ENCODE measurements at places on chromosomes 16 and 17.

- no peak for DNase-seq
Observed at GRCh38 chr16:69471121-69471520, 46.7 kb downstream of the CYB5B start.

GRCh38 chr17:73192206-73192893 lies 505 bp upstream of the COG1 start:
- no peak for DNase-seq

DNA sequence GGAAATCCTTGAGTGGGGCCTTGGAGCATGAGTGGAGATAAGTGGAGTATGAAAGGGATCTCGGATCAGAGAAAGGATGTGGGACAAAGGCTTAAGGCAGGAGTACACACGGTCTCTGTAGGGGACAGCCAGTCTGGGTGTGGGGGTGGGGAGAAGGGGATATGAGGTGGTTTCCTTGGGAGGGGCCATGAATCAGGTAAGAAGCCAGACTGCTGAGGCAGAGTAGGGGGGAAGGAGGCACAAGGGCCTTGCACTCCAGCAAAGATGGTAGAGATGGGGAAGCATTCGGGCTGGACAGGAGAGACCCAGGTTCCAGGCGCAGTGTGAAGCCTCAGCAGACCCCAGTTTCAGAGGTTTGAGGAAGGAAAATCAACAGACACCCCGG lies 1.6 kb downstream of the HSD11B2 start:
- no peak for DNase-seq

DNA sequence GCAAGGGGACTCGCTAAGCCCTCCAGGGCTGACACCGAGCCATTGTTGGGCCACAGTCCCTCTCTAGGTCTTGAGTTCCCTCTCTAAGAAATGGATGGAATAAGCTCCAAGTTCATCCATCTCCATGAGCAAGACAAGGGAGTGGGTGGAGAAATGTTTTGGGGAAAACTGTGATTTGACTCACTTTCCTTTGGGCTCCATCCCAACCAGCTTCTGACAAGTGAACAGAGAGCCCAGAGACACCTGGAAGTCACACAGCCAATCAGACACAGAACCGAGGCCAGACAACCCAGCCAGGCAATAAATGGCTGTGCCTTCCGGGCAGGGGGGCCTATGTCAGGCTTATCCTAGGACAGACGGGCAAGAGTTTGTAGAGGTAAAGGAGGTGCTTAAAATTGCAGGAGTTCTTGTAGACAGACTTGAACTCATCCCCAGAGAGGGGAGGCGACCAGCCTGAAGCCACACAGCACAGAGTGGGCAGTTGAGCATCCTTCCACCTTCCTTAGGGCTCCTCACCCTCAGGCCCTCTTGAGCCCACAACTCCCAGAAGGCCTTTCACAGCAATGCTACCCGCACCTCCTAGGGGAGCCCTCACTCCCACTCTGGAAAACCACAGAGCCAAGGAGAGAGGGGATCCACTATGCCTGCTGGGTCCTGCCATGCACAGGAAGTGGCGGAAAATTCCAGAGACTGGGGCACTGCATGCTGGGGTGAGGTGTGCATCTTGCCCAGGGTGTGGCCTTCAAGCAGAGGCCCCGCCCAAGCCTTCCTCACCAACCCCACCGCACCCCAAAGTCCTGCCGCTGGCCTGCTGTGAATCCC lies 9.5 kb upstream of the FAM83G start:
- no peak for DNase-seq

DNA sequence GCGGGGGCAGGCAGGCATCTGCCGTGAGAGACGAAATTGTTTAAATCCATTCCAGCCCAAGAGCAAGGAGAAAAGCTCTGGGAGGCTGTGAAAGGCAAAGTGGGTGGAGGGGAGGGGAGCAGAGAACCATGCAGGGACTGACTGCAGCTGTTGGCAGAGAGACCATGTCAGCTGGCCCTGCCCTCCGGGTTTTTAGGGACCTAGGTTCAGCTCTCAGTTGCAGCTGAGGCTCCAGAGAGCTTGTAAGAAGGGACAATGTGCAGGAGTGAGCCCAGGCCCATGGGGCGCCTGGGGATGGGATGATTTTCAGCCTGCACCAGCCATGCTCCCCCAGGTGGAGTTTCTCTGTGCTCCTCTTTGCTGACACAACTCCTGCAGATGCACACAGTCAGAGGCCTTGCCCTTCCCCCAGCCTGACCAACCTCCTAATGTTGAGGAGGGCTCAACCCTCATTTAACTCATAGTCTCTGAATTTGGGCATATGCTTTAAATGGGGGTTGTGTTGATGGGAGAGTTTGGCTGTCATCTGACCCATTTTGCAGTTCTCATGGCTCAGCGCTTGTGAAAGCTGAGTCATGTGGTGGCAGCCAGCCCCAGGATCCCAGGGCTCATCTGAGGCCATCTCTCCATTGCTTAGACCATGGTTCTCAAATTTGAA lies 70.9 kb downstream of the PLXDC1 start:
- no peak for DNase-seq

DNA sequence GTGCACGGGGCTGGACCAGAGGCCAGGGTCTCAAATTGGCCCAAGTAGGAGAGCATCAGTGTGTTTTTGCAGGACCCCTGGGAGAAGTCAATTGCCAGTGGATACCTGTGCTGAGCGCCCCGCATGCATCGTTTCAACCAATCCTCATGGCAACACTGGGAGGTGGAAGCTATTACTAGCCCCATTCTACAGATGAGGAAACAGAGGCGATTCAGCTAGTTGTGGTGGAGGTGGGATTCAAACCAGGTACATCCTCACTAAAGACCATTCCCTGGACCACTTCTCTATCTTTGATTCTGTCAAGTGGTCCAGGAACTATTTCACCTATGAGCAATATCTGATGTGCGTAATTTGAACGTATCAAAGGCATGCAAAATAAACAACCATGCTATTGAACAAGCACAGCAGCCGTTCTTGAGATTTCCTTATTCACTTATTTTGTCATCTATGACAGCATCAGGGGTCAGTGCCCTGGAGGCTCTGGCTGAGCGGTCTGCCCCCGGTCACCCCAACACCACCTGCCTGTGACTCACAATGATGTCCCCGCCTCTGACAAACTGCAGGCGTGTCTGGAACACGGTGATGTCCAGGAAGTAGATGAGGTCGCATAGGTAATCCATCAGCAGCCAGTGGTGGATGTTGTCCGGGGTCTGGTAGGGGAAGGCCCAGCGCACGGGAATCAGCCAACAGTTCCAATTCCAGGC lies 54.0 kb downstream of the CNGB1 start:
- DNase-seq = no peak

DNA sequence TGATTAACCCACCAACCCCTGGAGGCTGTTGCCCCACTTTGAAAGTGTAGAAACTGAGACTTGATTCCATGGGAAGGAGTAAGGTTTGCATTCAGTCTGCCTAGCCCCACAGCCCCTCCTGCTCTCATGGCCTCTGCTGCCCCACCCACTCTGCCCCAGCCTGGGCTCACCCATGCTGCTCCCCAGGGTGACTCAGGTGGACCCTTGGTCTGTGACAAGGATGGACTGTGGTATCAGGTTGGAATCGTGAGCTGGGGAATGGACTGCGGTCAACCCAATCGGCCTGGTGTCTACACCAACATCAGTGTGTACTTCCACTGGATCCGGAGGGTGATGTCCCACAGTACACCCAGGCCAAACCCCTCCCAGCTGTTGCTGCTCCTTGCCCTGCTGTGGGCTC lies 6.5 kb downstream of the PRSS41 start:
- DNase-seq = no peak

- DNase-seq = no peak
Observed at GRCh38 chr16:57314161-57314785, 29.8 kb upstream of the PLLP start.

DNA sequence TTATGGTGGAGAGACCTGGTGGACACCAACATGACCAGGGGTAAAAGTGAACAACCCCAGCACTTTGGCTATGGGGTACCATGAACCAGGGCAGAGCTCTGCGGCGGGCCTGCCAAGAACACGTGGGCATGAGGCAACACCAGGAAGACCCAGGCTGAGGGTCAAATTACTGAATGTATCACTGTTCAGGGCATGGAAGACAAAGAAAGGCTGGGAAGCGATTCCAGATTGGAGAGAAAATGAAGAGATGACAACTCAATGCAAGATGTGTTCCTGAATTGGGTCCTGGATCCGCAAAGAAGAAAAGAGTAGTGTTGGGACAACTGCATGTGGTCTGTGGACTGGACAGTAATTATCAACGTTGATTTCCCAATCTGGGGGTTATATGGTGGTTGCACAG lies 19.8 kb downstream of the SPHK1 start:
- DNase-seq = no peak

DNA sequence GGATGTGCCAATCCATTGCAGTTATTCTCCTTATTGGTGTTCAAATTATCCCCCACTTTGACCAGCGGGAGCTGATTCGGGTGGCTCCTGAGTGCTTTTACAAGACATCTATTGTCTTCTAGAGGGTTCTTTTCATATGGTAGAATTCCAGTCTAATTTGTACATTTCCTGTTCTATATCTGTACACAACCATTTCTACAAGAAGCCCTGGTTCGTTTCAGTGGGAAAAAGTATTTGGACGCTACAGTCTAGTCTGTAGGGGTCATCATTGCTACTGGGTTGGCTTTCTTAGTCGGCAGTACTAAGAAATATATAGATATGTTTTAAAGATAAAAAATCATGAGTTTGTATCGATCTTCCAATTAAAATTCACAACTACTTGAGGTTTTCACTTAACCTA lies 262.6 kb downstream of the MAP2K6 start:
- DNase-seq = no peak

DNA sequence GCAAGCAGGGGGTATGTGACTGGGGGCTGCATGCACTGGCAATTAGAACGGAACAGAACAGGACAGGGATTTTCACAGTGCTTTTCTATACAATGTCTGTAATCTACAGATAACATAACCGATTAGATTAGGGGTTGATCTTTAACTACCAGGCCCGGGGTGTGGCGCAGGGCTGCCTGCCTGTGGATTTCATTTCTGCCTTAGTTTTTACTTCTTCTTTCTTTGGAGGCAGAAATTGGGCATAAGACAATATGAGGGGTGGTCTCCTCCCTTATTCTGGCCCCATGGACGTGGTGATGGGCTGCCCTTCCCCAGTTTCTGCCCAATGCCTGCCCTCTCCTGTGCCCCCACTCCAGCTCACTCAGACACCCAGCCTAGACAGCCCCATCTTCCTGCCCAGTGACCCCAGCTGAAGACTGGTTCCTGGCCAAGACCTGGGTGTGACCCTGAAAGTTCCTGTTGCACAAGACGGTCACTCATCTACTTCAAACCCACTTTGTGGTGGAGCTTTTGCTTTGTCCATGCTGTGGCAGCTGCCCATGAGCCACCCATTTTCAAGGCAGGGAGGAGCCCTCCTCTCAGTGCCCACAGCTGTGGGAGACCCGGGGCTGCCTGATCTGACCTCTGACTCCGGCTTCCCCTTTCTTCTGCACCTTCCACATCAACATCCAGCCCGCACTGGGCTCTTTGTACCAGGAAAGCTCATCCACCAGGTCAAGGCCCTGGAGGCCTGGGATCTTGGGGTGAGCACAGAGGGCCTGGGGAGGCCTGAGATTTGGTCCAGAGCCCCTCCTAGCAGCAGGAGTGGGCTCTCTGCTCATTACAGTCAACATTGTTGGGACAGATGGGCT lies 18.6 kb downstream of the ALOX12B start:
- DNase-seq = no peak

DNA sequence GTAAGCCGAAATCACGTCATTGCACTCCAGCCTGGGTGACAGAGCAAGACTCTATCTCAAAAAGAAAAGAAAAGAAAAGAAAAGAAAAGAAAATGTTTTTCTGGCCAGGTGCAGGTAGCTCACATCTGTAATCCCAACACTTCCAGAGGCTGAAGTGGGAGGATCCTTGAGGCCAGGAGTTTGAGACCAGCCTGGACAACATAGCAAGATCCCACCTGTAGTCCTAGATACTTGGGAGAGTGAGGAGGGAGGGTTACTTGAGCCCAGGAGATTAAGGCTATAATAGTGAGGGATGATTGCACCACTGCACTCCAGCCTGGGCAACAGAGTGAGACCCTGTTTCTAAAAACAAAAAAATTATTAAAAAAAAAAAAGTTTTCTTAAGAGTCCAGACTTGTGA lies 2.5 kb upstream of the ATP5MC1 start:
- no peak for DNase-seq

DNA sequence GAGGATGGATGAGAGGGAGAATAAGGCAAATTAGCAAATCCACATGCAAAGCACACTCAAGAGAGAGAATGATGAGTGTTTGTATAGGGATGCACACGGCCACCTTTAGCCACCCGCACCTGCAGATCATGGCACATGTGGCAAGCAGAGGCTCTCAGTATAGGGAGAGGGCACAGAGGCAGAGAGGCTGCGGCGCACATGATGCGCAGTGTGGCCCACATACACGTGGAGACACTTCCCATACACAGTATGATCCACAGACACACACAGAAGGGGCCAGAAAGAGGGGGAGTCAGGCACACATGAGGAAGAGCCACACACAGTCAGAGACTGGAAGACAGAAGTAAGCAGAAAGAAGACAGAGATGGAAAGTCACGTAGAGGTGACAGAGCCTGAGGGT lies 6.5 kb upstream of the CHD3 start:
- DNase-seq = no peak

- no peak for DNase-seq
Observed at GRCh38 chr17:12386225-12386624, 279.5 kb upstream of the MYOCD start.

DNA sequence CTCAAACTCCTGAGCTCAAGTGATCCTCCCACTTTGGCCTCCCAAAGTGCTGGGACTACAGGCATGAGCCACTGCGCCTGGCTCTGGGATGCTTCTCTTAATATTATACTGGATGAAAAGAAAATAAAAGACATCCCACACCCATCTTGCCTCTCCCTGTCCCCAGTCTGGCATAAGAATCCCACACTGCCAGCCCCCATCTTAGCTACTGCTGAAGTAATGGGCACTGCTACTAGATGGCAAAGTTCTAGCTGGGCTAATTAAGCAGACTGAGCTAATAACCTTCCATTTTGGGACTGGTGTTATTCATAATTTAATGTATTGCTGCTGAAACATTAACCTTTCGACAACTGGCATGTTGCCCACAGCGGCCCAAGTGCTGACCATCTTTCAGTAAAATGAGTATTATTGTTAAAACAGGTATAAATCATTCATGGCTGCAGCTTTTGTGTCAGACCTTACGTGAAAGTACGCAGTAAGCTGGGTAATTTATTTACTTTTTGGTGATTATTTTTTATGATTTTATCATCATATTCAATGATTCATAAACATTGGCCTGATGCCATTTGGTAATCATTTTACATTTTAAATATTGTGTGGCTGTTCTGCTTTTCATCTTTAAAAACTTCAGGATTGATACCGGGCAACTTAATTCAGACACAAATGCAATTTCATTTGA lies 47.4 kb upstream of the ZFHX3 start:
- no peak for DNase-seq

DNA sequence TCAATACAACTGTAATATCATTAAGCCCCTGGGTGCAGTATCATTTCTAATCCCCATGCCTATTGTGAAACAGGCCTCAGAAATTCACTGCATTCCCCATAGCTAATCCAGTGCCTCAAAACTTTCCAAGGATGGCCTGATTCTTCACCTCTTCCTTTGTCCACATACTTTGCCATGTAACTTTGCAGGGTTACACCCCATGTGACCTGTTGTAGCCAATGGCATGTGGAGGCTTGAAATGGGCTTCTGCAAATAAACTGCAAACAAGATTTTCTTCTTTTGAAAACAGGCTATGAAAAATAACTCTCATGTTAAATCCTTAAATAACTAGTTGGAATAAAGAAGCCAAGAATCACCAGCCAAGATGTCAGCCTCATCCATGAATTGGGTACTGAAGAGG lies 35.9 kb downstream of the ABCA10 start:
- DNase-seq = no peak

- no peak for DNase-seq
Observed at GRCh38 chr17:77214328-77214727, 73.6 kb downstream of the SEC14L1 start.

GRCh38 chr16:72172105-72173034 lies at the start of gene PMFBP1:
PMFBP1 (minus strand) TSS chr16:72172155; CDS start chr16:72171208, 947 bp downstream.
- no peak for DNase-seq

Measured in cortex of kidney (tissue), 1 donor.